Cardiac muscle cell (in vitro differentiated cells and primary cell): ENCODE measurements at places on chromosomes 16 and 17.

GRCh38 chr17:44210342-44211192 lies 8.9 kb downstream of the UBTF start:
- peak; percentile 93 for DNase-seq

DNA sequence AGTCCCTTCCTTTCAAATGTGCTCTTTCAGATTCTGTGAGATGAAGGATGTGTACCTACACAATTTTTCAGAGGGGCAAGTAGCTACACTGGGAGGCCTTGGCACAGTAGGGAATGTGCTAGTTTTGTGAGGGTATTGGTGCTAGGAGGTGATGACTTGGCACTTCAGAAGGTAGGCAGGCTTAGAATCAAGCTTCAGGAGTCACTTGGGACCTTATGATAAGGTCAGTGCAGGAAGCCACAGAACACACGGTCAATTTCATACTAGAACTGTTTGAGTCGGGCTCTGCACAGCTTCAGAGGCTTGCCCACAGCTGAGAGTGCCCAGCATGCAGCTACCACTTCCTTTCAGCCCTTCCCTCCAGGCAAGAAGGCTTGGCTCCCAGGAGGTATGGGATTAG lies 6.1 kb downstream of the CMTM1 start:
- no peak for DNase-seq

- no peak for DNase-seq
These were observed 12.9 kb downstream of the SCNN1G start for GRCh38 chr16:23195366-23195978.

DNA sequence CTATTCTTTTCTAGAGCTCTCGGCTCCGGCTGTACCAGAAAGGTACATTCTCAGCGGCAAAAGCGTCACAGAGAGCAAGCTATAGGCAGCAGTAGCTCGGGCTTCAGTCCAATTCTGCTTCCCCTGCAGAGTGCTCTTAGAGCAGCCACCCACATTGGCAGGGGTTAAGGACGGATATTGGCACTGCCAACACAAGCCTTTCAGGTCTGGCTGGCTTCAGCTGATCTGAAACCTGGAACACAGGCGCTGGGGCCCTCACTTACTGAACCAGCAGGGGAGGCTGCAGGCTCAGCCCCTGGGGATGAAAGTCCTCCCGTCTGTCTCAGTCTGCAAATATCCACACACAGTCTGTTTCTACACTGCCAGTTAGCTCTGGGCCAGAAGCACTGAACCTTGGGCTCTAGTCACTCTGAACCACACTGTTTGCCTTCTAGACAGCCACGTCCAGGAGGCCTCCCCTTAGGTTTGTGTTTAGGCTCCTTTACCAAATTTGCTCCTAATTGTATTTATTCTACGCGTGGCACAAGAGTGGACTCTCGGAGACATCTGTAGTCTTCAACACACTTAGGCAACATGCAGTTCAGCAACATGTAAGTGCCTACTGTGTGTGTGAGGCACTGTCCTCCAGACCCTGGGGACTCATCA lies 40.1 kb downstream of the HIC1 start:
- peak; percentile 79 for DNase-seq
